ENCODE measurements at places on chromosomes 2 and 18.

DNA sequence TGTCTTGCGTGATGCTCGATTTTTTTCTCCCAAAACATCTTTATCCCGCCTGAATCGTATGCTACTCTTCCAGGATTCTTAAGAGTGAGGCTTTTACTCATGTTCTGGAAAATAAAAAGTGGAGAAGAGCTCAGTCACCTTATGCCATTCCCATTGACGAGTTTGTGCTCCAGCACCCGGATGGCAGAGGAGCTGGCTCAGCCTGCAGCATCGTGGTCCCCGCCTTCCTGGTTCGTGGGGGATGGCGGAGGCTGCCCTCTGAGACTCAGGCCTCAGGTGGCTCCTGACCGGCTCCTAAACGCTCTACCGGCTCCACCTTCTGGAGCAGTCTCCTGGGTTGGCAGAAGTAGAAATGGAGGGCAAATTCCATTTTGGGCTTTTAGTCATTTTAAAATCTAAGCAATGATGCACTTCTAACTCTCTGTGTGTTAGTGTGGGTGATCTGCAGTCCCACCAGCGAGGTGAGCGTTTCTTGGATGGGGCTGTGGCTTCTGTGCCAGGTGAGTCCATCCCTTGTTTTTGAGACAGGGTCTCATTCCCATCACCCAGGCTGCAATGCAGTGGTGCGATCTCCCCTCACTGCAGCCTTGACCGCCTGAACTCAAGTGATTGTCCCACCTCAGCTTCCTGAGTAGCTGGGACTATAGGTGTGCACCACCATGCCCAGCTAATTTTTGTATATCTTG, 27.8 kb downstream of the RTP5 start:
- no peak for DNase-seq

- DNase-seq: no peak
Measured at GRCh38 chr2:12715258-12716031, 1.3 kb upstream of the TRIB2 start.

GRCh38 chr2:10072656-10073480, 7.3 kb downstream of the CYS1 start:
- DNase-seq: peak; percentile 92

DNA sequence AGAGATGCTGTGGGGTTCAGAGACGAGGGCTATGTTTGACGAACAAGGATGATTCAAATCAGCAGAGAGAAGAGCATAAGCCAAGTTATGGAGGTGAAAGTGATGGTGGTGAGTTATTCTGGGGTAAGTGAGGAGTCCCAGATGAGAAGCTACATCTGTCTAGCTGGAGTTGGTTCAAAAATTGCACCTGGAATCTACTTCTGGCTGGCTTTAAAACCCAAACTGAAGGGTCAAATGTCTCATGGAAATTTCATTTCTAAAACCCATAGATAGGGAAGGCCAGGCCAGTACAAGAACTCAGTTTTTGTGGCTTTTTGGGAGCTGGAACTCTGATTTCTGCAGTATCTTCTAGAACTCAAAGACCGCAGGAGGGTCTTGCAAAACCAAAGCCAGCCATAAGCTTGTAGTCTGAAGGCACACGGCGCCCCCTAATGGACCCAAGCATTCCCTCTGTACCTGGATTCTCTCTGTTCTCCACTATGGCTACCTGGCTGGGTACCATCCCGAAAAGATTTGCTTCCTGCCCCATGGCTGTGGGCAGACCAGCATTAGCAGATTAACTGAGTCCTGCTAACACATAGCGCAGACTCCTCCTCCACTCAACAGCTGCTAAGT, 229.1 kb upstream of the SLC14A2 start:
- DNase-seq: no peak

GRCh38 chr18:22943847-22944246, 10.7 kb downstream of the RBBP8 start:
- DNase-seq: no peak

- no peak for DNase-seq
Measured at GRCh38 chr2:67039517-67040103, 357.5 kb upstream of the ETAA1 start.

DNA sequence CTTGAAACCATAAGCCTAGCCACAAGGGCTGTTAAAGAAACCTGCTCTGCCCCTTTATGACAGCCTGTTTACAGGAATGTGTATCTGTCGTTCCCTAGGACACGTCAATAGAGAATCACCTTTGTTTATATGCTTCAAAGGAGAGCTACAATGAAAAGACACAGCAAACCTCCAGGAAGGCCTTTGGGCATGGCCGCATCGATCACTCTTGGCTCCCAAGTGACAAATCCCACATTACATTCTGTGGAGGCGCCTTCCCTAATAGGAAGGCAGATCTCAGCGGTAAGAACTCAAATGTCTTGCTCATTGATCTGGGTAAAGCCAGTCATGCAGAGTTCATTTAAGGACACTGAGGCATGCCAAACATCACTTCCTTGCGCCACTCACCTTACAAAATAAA, 26.5 kb downstream of the KIAA2012 start:
- no peak for DNase-seq

GRCh38 chr2:61771904-61772845, 81.7 kb downstream of the FAM161A start:
- no peak for DNase-seq

All from NCI-H2171 (cell line).